ENCODE measurements at places on chromosomes 4 and X.

GRCh38 chrX:16869393-16870094, 618 bp downstream of the RBBP7 start:
- DNase-seq, result peak; percentile 44

GRCh38 chr4:36177946-36178345, 66.4 kb downstream of the ARAP2 start:
- no peak for DNase-seq

DNA sequence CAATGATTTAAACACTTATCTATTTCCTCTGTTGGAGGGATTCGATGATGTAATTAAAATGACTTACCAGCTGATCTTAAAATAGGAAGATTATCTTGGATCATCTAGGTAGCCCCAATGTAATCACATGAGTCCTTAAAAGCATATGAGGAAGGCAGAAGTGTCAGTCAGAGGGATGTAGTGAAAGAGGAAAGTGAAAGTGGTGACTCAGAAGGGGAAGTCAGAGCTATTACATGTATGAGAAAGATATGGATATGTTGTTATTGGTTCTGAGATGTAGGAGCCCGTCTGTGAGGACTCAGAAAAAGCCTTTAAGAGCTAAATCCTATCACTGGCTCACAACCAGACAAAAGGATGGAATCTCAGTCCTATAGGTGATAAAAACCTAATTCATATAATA, 456.4 kb downstream of the DACH2 start:
- DNase-seq, result no peak

DNA sequence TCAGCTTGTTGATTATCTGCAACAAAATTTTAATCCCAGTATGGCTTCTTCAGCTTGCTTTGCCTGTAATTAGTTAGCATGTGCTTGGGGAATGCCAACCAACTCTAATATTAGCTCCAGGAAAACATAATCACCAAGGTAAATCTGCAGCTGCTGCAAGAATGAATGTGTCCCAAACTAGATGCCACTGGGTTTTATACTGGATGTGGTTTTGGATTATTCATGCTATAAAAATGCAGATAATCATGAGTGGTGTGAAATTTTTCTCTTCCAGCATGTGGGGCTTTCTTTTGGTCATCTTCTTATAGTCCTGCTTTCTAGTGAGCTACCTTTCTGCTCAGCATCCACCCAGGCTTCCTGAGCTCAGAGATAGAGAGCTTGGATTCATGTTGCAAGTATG, 295.9 kb upstream of the CASK start:
- no peak for DNase-seq

GRCh38 chr4:173684223-173684622, 154.2 kb upstream of the HAND2 start:
- DNase-seq, result no peak

DNA sequence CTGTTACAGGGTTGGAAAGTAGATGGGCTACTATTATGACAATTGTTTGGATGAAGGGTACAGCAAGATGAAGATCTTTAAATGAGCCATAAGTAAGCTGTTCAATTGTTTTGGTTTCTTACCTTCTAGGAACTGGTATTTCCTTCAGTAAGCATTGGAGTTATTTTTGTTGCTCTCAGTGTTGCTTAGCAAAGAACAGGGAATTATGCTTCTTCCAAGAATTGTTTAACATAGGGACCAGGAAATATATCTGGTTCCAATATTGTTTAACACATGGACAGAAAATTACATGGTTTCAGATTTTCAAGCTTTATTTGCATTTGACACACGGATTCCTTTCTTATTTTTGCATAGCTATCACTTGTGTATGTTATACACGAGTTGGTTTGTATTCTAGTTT, 1999.0 kb downstream of the ARAP2 start:
- no peak for DNase-seq
